Stimulated activated CD4-positive, alpha-beta T cell treated with anti-CD3 and anti-CD28 coated beads, TNF-alpha, amount 100 ng/mL, for 1 hour (primary cell): ENCODE measurements at places on chromosomes 4 and X.

GRCh38 chr4:83212041-83212851, 72.4 kb downstream of the COQ2 start:
- DNase-seq, result no peak

GRCh38 chr4:142367418-142368180, 478.5 kb downstream of the INPP4B start:
- DNase-seq, result no peak

GRCh38 chr4:114563536-114564315, 34.9 kb upstream of the UGT8 start:
- no peak for DNase-seq

GRCh38 chr4:8089862-8090261, 68.8 kb downstream of the ABLIM2 start:
- DNase-seq, result no peak

DNA sequence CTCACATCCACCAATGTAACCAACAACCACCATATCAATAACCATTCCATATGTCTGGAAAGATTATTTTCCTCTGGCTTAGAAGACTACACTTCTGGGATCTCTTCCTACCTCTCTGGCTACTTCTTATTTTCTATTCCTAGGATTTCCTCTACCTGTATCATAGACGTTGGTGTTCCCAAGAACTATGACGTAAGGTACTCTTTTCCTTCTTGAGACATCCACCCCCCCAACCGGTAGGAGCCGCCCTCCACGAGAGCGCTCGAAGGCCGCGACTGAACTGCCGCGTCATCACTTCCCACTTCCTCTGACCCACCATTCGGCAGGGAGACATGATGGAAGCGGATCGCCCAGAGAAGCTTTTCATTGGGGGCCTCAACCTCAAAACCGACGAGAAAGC, at the start of gene RBMXL3:
Gene RBMXL3 (plus strand): TSS at position 301 of the 400 bp plus-strand sequence. CDS start 32 bp downstream, at position 333.
- no peak for DNase-seq

GRCh38 chr4:48556268-48556667, 66.2 kb downstream of the ZAR1 start:
- DNase-seq, result no peak

DNA sequence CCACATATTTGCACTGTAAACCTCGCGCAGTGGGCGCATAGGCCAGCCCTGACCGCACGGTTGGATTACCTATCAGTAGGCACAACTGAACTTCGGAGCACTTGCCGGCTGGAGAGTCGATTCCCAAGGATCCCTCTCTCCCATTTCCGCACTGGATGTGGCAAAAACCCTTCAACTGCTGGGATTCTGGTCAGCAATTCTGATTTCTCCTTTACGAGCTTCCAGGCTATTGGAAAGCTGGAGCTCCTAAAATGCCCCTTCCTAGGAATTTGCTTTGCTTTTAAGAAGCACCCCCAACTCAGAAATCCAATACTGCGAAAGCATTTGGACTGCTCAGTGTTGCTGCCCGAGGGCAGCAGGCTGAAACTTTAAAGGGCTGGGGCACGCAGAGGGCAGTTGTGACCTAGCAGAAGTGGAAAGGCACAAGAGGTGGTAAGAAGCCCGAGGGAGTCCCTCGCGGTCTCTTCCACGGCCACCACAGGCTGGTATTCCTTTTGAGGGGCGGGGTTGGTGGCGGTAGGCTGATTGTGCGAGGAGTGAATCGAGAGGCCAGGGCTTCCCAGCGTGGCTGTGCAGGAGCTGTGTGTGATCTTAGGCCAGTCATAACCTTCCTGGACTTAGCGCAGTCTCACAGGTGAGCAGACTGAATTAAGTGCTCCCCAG, 1.6 kb downstream of the ZAR1 start:
- DNase-seq, result no peak

- DNase-seq, result no peak
These were observed 41.1 kb downstream of the MAD2L1 start for GRCh38 chr4:120025516-120025915.

DNA sequence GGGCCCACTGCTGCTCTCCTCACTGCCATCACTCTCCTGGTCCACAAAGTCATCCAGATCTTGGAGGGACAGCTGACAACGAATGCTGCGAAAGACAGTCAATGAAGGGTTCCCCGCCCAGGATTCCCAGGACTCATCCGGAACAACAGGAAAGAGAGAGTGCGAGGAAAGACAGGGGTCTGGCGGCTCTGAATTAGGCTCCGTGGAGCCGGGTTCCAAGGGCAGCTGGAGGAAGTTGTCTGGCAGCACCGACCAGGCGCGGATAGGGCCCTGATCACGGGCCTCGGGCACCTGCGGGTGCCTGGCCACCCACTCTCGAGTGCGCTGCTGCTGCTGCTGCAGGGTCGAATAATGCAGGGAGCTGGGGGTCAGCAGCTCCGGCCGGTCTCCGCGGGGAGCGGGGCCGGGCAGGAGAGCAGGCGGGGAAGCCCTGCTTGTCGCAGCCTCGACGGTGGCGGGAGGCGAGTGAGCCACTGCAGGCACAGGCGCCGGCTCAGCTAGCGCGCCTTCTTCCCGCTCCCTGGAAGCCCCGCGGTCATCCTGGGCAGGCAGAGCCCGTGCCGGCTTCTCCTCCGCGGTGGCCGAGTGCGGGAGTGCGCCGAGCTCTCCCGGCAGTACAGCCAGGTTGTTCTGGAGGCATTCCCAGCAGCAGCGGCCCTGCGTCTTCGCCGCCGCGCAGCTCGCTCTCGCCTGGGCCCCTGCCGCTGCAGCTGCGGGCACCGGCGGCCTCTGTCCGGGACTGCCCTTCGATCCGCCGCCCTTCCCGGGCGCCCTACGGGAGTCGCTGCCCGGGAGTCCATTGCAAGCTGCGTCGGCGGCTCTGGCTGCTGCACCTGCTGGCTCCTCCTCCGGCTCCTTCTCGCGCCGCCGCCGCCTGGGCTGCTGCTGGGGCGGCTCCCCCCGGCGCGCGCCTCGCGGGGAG, 1.1 kb downstream of the SOWAHB start:
- no peak for DNase-seq

- DNase-seq, result no peak
These were observed 44.0 kb downstream of the SLC25A5 start for GRCh38 chrX:119512146-119512800.

- DNase-seq, result no peak
These were observed 77.4 kb upstream of the EFNB1 start for GRCh38 chrX:68751372-68751771.

DNA sequence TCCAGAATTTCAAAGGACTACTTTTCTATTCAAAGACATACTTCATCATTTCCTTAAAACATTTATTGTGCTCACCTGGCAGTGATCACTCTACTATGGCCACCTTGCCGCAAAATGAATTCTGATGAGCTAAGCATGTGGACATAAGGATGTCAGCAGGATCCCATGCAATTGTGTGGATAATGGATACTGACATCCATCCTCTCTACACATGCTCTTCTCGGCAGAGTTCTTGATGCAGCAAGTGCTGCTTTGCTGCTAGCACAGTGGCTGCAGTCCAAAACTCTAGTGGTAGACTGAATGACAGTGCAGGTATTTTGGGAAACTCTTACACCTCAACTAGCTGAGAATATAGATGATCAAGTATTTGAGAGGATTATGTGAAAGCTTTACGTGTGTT, 168.0 kb downstream of the BANK1 start:
- no peak for DNase-seq

GRCh38 chrX:39948582-39948981, 149.2 kb downstream of the BCOR start:
- DNase-seq, result no peak

DNA sequence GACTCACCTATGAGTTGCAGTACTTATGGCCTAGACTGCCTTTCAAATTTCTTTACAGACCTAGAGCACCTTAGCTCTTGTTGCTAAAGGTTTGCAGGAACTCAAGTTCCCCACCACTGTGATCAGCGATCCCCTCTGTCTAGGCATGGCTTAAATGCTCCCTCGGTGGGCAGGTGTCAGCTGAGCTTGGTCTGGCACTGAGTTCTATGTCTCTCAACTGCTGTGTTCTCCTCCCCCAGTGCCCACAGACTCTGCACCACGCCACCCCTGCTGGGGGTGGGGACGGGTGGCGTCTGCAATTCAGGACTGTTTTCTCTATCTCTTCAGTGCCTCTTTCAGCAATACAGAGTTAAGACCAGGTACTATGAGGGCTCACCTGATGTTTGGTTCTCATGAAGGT, 30.5 kb downstream of the TMEM271 start:
- DNase-seq, result no peak

GRCh38 chr4:143296397-143297067, 40.1 kb upstream of the GAB1 start:
- DNase-seq, result no peak

GRCh38 chr4:111639876-111640275, 505.4 kb upstream of the FAM241A start:
- no peak for DNase-seq

DNA sequence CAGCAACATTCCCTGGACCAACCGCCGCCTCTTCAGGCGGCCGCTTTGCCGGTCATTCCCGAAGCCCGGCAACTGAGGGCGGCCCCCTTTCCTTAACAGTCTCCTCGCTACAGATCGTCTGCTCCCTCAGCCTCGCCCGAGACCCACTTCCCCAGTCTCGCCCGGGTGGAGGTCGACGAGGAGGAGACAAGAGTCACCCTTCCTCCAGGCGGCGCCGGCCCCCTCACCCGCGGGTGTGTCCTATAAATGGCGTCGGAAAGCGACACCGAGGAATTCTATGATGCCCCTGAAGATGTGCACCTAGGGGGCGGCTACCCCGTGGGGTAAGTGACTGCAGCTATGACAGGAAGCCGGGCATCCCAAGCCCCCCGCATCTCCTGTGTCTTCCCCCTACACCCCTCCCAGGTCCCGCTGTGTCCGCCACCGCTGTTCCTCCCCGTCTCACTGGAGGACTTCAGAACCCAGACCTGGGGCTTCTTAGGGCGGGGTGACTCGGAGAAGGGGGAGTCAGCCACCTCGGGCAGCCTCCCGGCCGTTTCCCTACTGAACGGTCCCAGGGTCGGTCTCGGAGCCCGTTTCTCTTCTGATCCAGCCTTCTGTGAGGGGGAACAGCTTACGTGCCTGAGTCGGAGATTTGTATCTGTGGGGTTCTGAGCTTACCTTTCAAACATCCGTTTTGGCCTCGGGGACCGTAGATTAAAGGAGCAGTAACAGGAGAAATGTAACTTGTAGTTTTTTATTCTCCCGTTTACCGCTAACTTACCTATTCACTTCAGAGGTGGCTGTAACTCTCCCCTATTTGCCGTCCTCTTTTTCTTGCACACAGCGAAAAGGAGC, 570 bp downstream of the WDR44 start:
- DNase-seq, result peak; percentile 9

GRCh38 chr4:185846505-185847150, 34.6 kb upstream of the SORBS2 start:
- no peak for DNase-seq

GRCh38 chrX:72270316-72270866, 6.7 kb downstream of the RPS4X start:
- DNase-seq, result no peak

DNA sequence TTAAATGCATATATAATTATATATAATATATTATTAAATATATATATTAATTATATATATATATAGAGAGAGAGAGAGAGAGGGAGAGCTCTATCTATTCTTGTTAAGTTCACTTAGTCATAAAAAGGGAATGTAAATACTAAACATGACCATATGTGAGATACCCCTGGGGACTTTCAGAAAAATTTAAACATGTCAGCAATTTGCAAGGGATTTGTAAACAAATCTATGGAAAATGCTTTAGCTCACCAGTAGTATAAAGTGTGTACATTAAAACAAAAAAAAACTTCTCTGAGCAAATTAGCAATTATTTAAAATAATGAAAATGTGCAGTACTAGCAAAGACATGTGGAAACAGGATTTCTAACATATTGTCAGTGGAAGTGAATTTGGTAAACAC, 1755.5 kb downstream of the PCDH19 start:
- no peak for DNase-seq

DNA sequence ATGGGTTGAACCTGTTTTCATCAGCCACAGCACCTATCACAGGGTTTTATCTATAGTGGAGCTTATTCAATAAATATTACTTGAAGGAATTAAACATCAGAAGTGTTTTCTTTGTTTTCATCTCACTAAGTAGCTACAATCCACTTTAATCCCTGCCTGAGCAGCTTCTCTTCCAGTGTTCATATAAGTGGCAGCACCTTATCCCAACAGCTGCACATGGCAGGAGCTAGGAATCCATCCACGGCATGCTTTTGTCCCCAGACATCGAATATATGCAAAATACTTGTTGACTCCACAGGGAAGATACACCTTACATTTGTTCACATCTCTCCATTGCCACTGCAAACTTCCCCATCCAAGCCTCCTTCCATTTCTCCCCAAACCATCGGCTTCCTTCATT, 549.8 kb upstream of the FAM241A start:
- no peak for DNase-seq

- no peak for DNase-seq
These were observed 80.5 kb downstream of the ZNF330 start for GRCh38 chr4:141301216-141301615.

DNA sequence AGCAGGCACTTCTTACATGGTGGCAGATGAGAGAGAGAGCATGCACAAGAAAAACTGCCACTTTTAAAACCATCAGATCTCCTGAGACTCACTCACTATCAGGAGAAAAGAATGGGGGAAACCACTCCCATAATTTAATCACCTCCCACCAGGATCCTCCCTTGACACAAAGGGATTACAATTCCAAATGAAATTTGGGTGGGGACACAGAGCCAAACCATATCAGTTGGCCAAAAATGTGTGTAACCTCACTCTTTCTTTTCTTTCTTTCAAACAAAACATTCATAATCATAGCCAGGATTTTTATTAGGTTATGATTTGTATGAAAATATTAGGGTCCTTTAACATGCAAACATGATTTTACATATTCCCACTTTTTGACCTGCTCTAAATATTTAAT, 222.1 kb downstream of the PCDH18 start:
- no peak for DNase-seq

GRCh38 chr4:54281054-54281766, 52.1 kb downstream of the PDGFRA start:
- no peak for DNase-seq

GRCh38 chr4:121256887-121257466, 92.9 kb upstream of the TNIP3 start:
- DNase-seq, result no peak

GRCh38 chr4:136713140-136713539, 819.2 kb downstream of the PCDH18 start:
- no peak for DNase-seq

- DNase-seq, result no peak
These were observed 928.1 kb downstream of the FAT4 start for GRCh38 chr4:126242679-126243390.

DNA sequence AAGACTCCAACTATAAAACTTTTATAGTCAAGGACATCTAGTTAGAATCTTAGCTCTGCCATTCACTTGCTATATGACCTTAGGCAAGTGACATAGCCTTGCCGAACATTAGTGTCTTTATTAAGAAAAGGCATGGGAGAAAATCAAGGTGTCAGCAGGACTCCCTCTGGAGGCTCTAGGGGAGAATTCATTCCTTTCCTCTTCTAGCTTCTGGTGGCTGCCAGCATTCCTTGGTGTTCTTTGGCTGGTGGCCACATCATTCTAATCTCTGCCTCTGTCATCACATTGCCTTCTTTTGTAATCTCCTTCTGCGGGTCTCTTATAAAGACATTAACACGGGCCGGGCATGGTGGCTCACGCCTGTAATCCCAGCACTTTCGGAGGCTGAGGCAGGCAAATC, 99.8 kb downstream of the PPP1R2C start:
- DNase-seq, result no peak
